Effector memory CD8-positive, alpha-beta T cell (primary cell): ENCODE measurements at places on chromosomes 2 and 18.

DNA sequence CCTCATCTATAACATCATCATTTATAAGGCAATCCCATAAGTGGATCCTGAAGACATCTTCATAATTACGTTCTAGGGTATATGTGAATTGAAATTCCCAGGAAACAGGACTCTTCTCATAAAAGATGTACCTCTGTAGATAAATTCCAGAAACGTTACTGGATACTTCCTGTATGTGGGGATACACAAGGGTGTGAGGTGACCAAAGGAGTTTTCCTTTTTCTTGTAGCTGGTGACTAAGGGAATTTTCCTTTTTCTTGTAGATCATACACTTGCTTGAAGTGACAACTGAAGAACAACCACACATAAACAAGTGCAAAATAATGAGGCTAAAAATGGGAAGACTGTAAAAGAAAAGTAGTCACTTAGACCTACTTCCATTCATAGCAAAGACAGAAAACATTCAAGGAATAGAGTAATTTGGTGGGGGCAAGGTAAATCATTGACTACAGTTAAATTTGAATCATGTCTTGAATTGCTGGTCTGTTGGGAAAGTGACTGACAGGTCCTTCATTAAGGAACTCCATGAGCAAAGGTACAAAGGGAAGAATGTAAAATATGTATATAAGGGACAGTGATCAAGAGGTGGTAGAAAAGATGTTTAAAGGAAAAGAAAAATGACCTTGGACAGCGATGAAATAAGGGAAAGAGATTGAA, 53.2 kb upstream of the UBE2E3 start:
- peaks cover 11% of the 10 kb centered on the region for H3K27me3 ChIP-seq
- no peak overlapping the region for H3K4me3 ChIP-seq
- no peaks in the 10 kb centered on the region for H3K36me3 ChIP-seq
- H3K4me1 ChIP-seq = no peaks in the 10 kb centered on the region
- DNase-seq = no peak

DNA sequence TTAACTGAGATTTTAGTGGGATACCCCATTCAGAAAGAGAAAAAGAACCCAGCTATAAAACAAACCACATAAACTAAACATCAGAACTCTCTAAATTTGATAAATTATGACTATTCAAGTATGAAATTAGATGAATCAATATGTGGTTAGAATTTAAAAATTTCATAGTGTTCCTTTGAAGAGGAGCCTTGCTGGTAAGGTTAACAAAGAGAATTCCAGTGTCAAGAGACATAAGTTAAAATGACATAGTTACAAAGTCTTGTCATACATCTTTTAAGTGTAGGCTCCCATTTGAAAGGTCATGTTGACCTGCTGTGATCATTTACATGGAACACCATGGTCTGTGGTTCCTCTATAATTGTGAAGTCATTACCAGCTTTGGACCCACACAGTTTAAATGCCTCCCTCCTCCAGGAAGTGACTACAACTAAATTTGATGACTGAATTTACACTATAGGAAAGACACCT, 231.6 kb upstream of the ETAA1 start:
- H3K4me3 ChIP-seq = no peak overlapping the region
- H3K36me3 ChIP-seq = no peaks in the 10 kb centered on the region
- no peak for DNase-seq

DNA sequence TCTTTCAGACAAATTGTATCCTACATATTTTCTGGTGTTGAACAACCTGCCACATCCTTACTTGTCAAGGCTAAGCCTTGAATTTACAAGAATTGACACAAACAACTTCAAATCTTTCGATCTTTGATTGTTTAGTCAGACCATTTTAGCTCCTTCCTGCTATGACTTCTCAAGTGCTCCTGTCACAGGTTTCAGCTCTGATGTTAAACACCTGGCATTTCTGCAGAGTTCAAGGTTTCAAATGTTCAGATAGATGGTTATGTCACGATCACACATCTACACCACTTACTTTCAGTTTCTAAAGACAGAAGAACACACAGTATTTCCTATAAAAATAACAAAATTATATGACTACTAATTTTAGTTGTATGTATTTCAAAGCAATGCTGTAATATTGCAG, 84.0 kb downstream of the RND3 start:
- no peak overlapping the region for H3K27ac ChIP-seq
- DNase-seq = no peak
- no peaks in the 10 kb centered on the region for H3K36me3 ChIP-seq
- H3K4me1 ChIP-seq = no peaks in the 10 kb centered on the region
- H3K27me3 ChIP-seq = no peaks in the 10 kb centered on the region
- H3K4me3 ChIP-seq = no peak overlapping the region

DNA sequence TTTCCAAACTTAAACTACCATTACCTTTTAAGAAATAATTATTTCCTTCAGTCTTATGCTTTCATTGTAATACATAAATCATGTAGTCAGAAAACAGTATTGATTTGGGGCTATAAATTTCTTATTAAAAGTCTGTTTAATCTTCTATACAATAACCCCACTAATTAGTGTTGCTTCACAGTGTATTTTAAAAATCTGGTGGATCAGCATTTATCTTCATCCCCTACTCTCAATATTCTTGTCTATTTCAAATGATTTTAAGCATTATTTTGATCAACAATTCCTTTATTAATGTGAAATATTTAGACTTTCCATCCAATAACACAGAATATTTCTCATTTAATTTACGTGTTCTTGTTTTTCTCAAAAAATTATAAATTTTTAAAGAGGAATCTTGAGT, 32.5 kb upstream of the SDC1 start:
- no peaks in the 10 kb centered on the region for H3K27me3 ChIP-seq
- no peak for DNase-seq
- no peak overlapping the region for H3K27ac ChIP-seq
- H3K4me3 ChIP-seq = no peak overlapping the region
- H3K36me3 ChIP-seq = peaks cover 73% of the 10 kb centered on the region
- no peaks in the 10 kb centered on the region for H3K4me1 ChIP-seq

GRCh38 chr2:24855726-24856125, 62.5 kb downstream of the CENPO start:
- peaks cover 5% of the 10 kb centered on the region for H3K36me3 ChIP-seq
- peak overlapping the region; percentile 3 for H3K27ac ChIP-seq
- H3K4me1 ChIP-seq = peaks cover 4% of the 10 kb centered on the region
- H3K4me3 ChIP-seq = no peak overlapping the region

- no peak for DNase-seq
- peaks cover 2% of the 10 kb centered on the region for H3K4me1 ChIP-seq
- H3K36me3 ChIP-seq = no peaks in the 10 kb centered on the region
- no peak overlapping the region for H3K27ac ChIP-seq
- H3K27me3 ChIP-seq = no peaks in the 10 kb centered on the region
- no peak overlapping the region for H3K4me3 ChIP-seq
Observed at GRCh38 chr2:216492597-216493333, 5.9 kb upstream of the RPL37A start.
